ENCODE measurements at places on chromosomes 16 and 17. TPM values are rescaled to one million over a fixed set of nuclear protein-coding genes. Genes with fewer than 3 reads are reported as not detected.
A peak's percentile ranks its signal among the peaks of the same experiment; 100 is the strongest.

Gene ABI3
- polyA plus RNA-seq = 17.1 TPM

Gene OTOP2
- polyA plus RNA-seq = not detected

Gene MYH13
- not detected for polyA plus RNA-seq

Gene CLEC16A
- 10.8 TPM for polyA plus RNA-seq

DNA sequence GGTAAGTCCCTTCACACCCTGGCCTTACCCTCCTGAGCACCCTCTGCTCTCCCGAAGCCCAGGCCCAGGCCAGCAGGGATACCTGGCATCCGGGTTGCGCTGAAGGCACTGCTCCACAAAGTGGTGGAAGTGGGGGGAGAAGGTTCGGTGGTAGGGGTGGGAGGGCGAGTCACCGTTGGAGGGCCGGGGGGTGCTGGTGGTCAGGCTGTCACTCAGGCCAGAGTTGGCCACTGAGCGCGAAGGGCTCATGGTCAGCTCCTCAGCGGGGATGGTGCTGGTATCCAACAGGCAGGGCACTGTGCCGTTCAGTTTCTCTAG, 4.3 kb upstream of the LIMD2 start:
- DNase-seq = no peak

GRCh38 chr17:81609541-81610311, 27.2 kb downstream of the NPLOC4 start:
- DNase-seq = no peak

Gene ADAP2
- polyA plus RNA-seq = 6.5 TPM

Gene ZNF276
- 16.4 TPM for polyA plus RNA-seq

Gene FNDC8
- polyA plus RNA-seq = not detected

- no peak for DNase-seq
These were observed 4.0 kb downstream of the TMEM170A start for GRCh38 chr16:75460446-75460845.

Gene MYH8
- 0.30 TPM for polyA plus RNA-seq

DNA sequence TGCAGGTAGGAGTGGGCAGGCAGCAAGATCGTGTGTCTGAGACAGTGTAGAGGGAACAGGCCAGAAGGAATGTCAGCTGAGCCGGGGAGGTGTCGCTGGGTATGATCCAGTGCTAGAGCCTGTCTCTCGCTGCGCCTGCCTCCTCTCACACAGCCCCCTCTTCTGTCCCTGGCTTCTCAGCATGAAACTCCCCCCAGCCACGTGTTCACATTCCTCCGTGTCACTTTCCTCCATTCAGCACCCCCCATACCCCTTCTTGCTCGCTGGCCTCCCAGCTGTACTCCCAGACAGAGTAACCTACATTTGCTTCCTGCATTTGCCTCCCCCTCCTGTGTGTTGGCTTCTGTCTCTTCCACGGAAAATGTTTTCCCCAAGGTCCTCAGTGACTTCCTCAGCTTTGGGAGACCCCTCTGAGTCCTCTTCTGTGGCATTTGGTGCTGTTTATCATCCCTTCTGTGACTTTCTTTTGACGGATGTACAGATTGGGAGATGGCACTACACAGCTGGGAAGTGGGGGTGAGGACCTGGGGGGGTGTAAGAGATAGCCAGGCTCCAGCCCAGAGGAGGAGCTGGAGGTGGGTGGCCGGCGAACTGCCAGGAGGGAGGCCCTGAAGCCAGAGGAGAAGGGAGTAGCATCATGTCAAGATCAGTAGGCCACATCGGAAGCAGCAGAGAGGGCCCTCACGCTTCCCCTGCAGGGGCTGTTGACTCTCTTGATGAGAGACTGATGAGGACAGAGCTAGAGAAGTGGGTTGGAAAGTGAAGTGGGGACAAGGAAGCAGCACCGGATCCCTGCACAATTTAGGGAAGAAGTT, 19.2 kb downstream of the SGF29 start:
- DNase-seq = peak; percentile 91

Gene PPP1R1B
- 22.9 TPM for polyA plus RNA-seq

DNA sequence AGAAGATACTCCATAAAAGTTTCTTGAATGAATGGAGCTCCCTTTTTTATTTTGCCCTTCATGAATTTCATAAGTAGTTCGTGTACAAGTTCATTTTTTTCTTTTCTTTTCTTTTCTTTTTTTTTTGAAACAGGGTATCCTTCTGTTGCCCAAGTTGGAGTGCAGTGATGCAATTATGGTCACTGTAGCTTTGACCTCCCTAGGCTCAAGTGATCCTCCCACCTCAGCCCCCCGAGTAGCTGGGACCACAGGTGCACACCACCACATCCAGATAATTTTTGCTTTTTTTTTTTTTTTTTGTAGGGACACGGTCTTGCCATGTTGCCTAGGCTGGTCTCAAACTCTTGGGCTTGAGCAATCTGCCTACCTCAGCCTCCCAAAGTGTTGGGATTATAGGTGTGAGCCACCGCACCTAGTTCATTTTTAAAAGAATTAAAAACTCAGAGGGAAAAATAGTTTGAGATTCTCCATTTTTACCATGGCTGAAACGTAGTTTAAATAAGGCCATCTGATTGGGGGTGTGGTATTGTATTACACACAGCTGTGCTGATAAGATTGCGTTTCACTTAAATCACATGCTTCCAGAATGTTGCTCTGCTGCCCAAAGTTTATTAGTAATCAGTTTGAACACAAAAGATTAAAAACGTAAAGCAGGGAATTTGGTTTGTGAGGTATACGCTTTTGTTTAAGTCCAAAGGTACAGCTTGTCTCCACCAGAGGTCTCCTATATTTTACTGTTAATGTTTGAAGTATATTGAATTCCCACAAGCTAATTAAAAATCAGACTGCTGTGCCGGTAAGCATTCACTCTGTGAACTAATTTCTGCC, 154.1 kb downstream of the SOCS1 start:
- DNase-seq = peak; percentile 67

- DNase-seq = no peak
These were observed 366.3 kb upstream of the HSBP1 start for GRCh38 chr16:83441517-83441916.

- no peak for DNase-seq
These were observed 195.0 kb downstream of the FTO start for GRCh38 chr16:53898993-53899392.

Gene GPS2
- polyA plus RNA-seq = 101 TPM

- no peak for DNase-seq
These were observed 16.7 kb downstream of the ARL2BP start for GRCh38 chr16:57261806-57262205.

DNA sequence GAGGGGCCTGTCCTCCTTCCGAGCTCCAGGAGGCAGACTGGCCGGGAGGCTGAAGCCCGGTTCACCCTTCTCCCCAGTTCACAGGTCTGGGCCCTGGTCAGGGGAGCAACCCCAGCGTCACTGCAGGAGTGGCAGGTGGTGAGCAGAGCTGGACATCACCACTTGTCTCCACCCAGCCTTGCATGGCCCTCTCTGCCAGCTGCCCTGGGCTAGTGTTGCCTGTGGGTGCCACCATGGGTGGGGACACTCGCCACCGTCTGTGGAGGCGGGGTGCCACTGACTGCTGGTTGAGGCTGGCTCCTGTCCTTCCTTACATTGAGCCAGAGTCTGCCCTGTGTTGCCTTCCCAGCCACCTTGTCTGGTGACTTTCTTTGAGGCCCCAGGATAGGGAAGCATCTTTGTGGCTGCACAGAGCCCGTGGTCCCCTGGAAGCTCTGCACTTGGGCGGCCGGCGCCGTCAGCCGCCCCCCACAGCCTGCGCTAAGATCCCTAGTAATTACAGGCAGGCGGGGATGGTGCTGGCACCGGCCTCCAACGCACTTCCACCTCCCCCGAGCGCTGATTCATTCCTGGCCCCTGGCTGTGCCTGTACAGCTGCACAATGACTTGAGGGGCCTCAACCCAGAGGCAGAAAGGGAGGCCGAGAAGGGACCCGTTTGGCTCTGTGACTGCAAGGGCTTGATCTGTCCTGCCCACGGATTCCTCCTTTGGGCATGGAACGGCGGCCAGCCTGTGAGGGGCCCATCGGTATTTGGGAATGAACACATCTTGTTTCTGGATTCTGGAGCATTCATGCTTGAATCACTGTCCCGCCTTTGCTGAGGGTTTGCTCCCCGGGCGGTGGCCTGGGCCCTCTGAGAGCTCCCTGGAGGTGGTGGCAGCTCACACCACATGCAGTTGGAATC, 5.2 kb downstream of the BAIAP2 start:
- peak; percentile 29 for DNase-seq

DNA sequence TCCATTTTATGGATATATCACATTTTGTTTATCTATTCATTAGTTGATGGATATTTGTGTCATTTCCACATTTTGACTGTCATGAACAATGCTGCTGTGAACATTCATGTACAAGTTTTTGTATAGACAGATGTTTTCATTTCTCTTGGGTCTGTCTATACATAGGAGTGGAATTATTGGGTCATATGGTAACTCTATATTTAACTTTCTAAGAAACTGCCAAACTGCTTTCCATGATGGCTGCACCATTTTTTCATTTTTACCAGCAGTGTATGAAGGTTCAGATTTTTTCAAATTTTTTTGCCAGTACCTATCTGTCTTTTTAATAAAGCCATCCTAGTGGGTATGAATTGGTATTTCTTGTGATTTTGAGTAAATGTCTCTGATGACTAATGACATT, 15.5 kb downstream of the NFAT5 start:
- DNase-seq = no peak

DNA sequence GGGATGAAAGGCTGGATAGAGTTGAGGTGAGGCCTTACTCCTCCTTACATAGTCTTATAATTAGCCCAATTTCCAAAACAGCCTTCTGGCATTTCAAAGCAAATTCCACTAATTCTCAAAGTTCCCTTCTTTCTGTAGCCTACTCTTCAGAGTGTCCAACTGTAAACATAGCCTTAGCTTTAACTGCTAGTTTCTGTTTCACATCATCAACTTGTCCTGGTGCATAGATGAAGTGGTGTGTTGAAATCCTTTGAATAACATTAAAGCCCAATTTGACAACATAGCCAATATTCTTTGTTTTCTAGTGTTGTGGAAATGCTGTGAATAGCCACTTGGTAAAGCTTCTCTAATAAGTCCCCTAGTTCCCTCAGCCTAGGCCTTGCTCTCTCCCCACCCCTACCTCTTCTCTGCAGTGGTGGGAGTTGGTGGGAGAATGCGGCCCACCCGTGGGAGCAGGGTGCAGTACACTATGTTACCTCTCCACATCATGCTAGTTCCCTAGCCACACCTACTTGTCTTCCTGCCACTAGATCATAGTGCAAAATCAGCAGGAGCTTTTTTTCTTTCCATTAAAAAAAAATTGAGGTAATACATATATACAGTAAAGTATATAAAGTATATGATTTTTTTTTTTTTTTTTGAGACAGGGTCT, 127.0 kb upstream of the HAS3 start:
- DNase-seq = no peak

Gene CD300H
- not detected for polyA plus RNA-seq

Gene ABCC12
- polyA plus RNA-seq = not detected

- peak; percentile 38 for DNase-seq
These were observed 11.6 kb downstream of the COPZ2 start for GRCh38 chr17:48025904-48026501.

GRCh38 chr17:1580979-1581676, 18.5 kb upstream of the PITPNA start:
- DNase-seq = no peak

- DNase-seq = no peak
These were observed 9.0 kb upstream of the EPX start for GRCh38 chr17:58183514-58183913.

- no peak for DNase-seq
These were observed 1.3 kb downstream of the CCDC102A start for GRCh38 chr16:57534881-57535658.

Gene NPB
- polyA plus RNA-seq = 1.4 TPM

Gene PIK3R6
- 0.17 TPM for polyA plus RNA-seq

DNA sequence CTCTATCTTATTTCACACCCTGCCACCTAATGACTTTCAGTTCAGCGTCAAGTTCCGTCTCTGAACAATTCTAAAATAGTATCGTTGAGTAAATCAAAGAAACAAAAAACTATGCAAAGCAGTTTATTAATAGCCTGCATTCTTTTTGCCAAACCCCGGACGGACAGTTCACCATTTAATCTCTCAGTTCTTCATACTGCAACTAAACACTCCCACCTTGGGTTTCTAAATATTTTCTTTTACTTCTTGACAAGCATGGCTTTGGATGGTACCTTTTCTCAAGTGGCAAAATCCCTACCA, 1.2 kb downstream of the MYH11 start:
- DNase-seq = no peak

DNA sequence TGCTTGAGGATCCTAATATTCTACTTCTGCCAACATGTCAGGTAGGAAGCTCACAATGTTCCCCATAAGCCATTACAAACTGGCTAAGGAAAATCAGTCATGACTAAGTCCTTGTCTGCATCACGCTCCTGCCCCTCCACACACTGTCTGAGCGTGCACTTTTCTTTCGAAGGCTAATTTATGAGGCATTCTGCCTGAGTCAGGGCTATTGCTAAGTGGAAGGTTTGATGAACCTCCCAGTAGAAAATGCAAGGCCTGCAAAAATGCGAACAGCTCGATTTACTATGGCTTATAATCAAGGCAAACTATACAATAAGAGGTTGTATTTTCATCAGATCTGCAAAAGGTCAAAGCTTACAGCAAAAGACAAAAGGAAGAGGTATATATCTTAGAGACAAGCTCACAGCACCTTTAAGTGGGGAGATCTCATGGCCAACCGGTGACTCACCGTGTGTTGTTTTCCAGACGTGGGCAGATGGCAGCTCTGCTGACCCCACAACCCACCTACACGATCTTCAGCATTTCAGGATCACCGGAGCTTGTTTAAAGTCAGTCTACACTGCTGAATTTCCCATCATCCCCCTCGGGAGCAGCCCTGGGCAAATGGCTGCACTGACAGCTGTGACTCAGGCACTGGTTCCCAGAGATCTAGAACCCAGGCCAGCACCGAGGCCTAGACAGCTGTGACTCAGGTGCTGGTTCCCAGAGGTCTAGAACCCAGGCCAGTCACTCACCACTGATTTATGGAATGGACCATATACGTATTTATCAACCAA, 26.1 kb downstream of the MEAK7 start:
- no peak for DNase-seq

- peak; percentile 60 for DNase-seq
These were observed 242.0 kb downstream of the FTO start for GRCh38 chr16:53945996-53946395.

Gene HAS3
- polyA plus RNA-seq = 0.34 TPM

DNA sequence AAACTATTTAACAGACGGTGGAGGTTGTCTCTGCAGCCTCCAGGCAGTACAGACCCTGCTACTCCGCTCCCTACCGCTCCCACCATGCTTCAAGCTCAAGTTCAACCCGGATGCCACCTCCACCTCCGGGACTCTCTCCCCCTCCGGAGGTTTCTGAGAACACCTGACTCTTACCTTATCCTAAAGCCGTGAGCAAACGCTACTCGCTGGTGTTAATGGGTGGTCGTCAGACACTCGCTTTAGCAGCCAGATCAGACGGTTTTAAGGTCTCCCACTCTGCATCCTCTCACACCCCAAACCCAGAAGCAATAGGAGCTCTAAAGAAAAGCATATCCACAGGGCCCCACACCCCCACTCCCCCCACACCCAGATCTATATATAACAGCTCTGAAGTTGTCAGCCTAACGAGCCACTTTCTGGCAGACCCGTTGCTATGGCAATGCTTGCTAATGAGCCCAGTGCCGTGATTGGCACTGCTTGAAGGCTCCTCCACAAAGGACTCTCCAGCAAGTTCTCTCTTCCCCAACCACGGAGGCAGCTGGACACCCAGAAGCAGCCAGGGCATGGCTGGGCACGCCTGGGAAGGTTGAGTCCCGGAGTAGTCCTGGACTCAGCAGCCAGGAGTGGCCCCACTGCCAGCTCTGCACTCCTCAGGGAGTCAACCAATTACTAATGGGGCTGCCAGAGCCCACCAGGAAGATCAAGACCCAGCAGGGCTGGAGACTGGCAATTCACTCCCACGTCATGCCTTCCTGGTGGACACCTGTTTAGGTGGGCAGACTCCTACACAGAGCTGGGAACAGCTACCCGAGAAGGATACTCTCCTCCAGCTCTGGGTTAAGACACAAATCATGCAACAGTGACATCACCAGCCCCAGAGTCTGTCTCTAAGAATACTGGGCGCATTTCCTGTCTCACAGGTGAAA, 121.2 kb upstream of the RCVRN start:
- DNase-seq = peak; percentile 77
